ENCODE measurements at places on chromosomes 4 and X.

GRCh38 chrX:71107762-71108360, 1.3 kb upstream of the CXorf65 start:
- no peak for DNase-seq

DNA sequence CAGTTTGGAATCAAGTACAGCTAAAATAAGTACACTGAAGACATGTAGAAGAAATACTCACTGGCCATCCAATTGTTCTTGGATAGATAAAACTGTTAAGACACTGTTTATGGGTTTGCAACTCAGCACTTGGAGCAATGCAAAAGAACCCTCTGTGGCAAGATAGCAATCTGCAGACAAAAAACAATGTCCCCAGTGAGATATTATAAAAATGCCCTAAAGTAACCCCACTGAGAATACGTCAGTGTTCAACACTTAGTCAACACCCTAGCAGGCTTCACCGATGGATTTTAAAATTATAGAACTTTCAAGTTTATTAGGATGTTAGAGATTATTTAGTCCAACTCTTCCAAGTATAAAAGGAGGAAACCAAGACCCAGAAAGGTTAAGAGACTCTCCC, 47.5 kb upstream of the NDP start:
- DNase-seq: no peak

DNA sequence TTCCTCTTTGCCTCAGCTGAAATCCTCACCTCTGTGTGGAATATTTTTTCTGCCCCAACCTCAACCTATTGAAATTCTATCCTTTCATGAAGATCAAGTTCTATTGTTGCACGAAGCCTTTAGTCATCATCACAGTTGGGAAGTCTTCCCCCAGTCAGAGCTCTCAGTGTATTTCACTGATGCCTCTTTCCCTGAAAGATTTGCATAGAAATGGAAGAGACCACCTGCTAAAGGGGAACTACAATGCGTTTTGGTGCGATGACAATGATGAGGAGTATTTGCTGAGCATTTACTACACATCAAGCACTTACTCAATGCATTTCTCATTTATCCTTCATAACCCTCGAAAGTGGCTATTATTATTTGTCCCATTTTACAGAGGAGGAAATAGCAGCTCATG, 151.2 kb upstream of the KLF3 start:
- DNase-seq: no peak

- DNase-seq: no peak
These were observed 127.4 kb downstream of the VCX3A start for GRCh38 chrX:6407542-6407941.
